ENCODE measurements at places on chromosomes 11 and 22. TPM values are rescaled to one million over a fixed set of nuclear protein-coding genes. Genes with fewer than 3 reads are reported as not detected.

The MUC5AC gene
- total RNA-seq = not detected

DNA sequence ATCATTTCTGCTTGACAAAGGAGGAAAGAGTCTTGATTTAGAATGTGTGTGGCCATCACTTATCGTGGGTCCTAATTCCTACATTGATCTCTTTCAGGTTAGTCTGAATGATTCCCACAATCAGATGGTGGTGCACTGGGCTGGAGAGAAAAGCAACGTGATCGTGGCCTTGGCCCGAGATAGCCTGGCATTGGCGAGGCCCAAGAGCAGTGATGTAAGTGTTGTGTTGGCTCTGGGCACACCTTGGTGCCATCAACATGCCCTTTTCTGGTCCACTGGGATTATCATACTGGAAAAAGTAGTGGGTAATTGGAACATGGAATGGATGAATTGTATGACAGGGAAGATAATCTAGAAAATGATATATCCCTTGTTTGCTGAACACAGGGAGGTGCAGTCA, 17.1 kb upstream of the SORL1-AS1 start:
- no peak for DNase-seq

DNA sequence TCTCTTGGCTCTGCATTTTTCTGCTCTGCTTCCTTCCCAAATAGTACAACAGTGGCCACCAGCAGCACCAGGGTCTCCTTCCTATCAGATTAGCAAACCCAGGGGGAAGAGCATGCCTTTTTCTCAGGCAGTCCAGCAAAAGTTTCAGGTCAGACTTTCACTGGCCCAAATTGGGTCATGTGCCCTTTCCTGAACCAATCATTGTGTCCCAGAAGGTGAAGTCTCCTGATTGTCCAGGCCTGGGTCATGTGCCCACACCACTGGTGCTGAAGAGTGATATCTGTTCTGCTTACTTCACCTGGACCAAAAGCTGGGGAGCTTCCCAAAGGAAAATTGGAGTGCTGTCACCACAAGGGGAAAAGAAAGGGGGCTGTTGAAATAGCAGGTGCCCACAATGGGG, 64.1 kb upstream of the ALX4 start:
- no peak for DNase-seq

GRCh38 chr11:86969258-86969657, 14.1 kb upstream of the FZD4 start:
- DNase-seq = no peak

GRCh38 chr11:123570939-123571580, 83.4 kb downstream of the SCN3B start:
- DNase-seq = no peak

GRCh38 chr11:10701982-10702381, 8.4 kb upstream of the IRAG1 start:
- no peak for DNase-seq

DNA sequence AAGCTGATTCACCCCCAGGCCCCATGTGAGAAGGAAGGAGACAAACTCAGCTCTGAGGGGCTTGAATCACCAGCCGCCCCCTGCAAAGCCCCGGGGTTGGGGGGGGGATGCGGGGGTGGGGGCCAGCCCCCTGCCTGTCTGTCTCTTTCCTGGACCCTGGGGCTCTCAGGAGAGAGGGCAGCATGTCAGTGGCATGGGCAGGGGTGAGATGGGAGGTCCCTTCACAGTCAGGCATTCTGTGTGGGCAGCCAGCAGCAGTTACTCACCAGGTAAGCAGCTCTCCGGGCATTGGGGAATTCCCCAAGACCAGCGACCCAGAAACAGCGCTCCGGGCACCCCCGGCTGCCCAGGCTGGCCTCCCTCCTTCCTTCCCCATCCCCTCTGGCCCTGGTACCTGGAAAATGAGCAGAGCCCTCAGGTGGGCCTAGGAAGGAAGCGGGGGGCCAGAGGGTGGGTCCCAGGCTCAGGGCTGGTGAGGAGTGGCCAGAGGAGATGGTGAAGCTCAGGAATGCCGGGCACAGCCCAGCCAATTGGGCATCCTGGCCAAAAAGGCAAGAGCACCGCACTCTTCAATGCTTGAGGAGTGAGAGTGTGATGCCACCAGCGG, 4.2 kb upstream of the LIF start:
- DNase-seq = peak; percentile 76

DNA sequence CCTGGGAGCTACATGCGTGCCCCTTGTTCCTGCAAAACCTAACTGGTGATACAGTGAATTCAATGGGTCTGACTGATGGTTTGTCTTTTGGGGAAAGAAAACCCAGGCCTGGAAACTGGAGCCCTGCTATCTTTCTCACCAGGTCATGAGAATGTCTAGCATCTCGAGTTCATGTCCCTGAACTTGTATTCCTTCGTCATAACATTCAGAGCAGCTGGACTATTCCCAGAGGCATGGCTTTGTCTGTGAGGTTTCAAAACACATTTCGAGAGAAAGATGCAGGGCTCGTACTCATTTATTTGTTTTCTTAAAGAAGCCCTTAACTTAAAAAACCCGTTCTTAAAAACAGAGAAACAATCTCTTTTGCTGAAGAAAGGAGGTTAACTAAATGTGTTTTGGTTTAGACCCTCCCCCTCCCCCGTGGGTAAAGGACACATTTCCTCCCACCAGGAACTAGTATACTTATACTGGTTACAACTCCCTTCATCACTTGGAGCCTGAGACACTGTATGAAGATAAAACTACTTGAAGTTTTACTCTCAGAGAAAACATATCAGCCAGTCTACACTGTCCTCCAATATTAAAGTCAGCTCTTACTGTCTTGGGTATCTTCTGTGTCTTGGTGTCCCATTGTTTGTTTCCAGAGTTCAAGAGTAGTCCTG, 43.2 kb downstream of the ME3 start:
- no peak for DNase-seq
